ENCODE measurements at places on chromosomes 4 and X.

DNA sequence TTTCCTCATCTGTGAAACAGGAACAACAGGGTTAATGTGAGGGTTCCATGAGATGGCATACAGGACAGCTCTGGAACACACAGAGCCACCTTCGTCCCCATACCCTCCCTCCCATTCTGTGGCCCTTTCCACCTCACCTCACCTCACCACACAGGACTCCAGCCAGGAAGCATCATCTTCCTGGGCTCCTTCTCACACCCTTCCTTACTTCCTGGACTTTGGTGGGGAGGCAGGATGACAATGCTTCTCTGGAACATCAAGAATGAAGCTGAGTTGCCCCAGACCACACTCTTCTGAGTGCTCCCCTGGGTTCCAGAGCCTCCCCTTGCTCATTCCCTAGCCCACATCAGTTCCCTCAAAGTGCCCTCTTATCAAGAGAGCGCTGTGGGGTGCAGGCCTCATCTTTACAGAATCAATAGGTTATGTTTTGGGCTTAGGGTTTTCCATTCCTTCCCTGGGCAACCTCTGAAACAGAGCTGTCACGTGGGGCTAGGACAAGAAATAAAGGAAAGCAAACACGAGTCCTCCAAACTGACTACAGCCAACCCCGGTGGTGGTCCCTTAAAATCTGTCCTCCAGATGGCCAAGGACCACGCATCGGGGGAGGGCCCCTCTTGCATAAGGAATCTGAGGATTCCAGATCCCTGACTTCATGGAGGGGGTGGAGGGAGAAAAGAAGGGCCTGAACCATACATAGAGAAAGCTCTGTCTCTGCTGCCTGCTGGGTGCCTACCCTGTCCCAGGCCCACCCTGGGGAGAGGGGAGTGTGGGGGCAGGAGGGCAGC lies 74.4 kb upstream of the ATP6AP2 start:
- DNase-seq = no peak

- no peak for DNase-seq
Measured at GRCh38 chrX:81367291-81367690, 165.4 kb downstream of the SH3BGRL start.

DNA sequence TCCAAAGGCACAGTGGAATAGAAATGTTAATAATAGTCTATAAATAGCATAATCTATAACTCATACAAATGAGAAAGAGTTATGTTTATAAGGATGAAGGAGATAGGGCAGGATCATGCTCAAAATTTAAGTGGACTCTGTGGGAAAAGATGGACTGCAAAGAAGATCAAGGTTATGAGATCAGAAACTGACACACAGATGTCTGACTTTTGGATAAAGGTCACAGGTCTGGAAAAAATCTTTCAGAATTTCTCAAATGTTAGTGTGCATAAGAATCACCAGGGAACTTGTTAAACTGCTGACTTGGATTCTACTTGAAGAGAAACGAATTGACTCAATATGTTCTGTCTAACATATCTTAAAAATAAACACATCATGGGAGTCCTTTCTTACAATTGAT lies 104.1 kb downstream of the FSTL5 start:
- DNase-seq = no peak

- no peak for DNase-seq
Measured at GRCh38 chr4:56272927-56273326, 114.4 kb downstream of the AASDH start.

- DNase-seq = no peak
Measured at GRCh38 chrX:10483191-10483831, 137.1 kb downstream of the MID1 start.

GRCh38 chr4:119105605-119106004 lies 30.0 kb upstream of the MYOZ2 start:
- no peak for DNase-seq

DNA sequence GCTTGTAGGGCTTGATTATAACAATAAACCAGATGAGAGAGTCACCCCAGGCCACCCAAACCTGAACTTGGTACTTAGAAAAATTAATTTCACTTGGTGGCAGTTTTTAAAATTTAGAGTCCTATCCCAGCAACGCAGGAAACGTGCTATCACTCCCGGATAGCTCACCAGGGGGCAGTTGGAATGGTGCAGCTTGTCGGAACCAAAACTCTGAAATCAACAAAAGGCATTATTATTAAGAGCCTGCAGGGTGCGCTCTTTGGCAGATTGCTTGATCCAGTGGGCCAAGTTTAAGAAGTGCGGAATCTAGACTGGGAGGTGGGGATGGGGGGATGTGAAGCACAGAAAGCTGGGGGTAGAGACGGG lies 2.4 kb downstream of the FRAS1 start:
- no peak for DNase-seq

Measured in GM12892 (cell line).